ENCODE measurements at places on chromosomes 7 and 10. TPM values are rescaled to one million over a fixed set of nuclear protein-coding genes. Genes with fewer than 3 reads are reported as not detected.

Gene MYL10
- total RNA-seq = not detected

Gene PNLIPRP3
- not detected for total RNA-seq

Gene DGKB
- total RNA-seq = not detected

Gene GPR26
- total RNA-seq = not detected

Gene POLR2J2
- total RNA-seq = 4.8 TPM

Gene RBM28
- 7.3 TPM for total RNA-seq

Gene MPP7
- total RNA-seq = 0.43 TPM

Gene SRRM3
- 0.64 TPM for total RNA-seq

Gene BMPER
- 5.8 TPM for total RNA-seq

Gene PON1
- not detected for total RNA-seq

Gene PAX2
- total RNA-seq = not detected

Gene H2BK1
- total RNA-seq = not detected

Gene NOD1
- total RNA-seq = 3.9 TPM

Gene PRTFDC1
- total RNA-seq = 14.8 TPM

Gene CPEB3
- total RNA-seq = 0.43 TPM

Gene WDFY4
- total RNA-seq = not detected

Gene SRGN
- total RNA-seq = 112 TPM

Gene SLC35B4
- 17.7 TPM for total RNA-seq

DNA sequence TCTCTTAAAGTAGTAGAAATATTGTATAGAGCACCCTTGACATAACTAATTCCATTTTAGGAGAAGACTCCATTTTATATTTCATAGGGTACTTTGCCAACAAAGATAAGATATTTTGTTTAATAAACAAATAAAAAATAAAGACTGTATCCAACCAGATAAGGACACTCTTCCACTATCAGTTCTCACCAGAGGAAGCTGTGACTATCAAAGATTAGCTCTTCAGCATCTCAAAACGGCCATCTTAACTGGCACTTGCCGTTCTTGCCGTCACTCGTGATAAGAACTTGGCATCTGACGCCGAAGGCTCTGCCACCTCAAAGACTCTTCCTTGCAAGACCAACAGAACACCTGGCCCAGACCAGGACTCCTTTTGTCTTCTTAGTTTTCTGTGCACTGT is 26.3 kb upstream of the AKR1B1 start:
- no peak for DNase-seq

DNA sequence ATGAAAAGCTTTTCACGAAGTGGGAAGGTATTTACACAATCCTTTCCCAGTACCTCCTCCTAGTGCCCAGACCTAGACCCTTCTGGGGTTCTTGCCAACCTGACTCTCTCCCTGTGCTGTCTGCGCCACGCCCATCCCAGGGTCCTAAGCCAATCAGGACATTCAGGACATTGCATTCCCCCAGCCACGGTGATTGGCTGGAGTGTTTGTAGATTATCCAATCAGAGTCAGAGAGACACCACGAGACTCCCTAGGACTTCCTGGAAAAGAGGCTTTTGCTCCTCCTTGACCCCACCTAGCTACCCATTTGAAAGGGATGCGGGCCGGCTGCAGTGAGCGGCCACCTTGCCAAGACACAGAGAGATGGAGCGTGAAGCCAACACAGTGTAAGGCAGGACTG is 3.5 kb upstream of the GDF2 start:
- no peak for DNase-seq

DNA sequence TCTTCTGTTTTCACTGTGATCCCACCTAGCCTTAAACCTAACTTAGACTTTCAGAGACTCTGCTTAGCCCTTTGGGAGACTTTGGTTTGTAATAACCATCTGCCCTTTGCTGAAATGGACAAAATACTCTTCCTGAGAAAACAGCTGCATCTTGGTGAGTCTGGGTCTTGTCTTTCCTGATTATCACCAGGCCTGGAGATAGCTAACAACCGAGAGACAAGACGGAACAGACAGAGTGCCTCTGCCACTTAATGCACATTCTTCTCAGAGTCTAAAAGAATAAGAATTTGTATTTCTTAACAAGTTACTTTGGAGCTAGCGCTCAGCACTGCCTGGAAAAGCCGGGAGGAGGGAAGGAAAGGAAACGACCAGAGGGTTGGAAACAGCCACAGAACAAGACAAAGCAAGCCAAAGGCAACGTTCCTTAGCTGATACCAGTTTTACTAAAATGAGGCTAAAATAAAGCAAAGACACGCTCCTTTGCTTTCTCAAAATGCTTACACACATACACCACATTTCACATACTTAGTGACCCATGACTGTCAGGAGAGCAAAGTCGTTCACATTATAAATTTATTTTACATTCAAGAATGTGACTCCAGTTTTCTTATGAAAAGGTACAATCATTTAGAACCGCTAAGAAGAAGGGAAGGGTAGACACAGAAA is 70.3 kb upstream of the DGKI start:
- peak; percentile 74 for DNase-seq

DNA sequence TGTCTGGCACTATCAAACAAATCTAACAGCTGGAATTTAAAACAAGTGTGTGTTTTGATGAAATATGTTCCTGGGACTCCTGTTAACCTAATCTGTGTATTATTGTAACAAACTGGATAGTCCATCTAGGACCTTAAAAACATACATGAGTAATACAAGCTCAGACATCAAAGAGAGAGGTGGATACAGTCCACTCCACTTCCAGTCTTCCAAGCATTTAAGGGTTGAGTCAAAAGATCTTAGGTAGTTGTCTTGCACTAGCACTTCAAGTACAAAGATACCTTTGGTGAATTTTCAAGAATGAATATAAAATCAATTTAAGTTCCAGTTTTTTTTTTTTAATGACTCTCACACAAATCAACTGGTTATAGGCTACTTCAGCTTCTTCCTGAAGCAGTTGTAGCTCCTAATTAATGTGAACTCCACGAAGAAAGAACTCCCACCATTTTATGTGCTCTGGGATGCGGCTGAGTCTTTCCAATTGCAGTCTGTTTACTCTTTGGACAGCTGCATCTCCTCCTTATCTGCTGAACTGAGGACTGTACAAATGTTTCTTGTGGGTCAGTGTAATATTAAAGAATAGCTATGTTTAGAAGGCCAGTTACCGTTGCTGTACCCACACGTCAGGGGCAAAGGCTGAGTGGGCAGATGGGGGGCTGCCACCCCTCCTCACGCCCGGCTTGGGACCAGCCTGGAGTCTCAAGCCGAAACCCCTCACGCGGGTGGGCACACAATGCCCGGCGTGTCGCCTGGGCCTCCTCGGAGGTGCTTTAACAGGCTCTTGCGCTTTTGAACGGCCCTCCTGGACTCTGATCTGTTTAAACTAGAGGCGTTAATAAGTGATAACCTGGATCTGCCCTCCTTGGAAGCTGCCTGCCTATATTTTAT is 2.9 kb upstream of the IGF2BP3 start:
- DNase-seq = peak; percentile 61

DNA sequence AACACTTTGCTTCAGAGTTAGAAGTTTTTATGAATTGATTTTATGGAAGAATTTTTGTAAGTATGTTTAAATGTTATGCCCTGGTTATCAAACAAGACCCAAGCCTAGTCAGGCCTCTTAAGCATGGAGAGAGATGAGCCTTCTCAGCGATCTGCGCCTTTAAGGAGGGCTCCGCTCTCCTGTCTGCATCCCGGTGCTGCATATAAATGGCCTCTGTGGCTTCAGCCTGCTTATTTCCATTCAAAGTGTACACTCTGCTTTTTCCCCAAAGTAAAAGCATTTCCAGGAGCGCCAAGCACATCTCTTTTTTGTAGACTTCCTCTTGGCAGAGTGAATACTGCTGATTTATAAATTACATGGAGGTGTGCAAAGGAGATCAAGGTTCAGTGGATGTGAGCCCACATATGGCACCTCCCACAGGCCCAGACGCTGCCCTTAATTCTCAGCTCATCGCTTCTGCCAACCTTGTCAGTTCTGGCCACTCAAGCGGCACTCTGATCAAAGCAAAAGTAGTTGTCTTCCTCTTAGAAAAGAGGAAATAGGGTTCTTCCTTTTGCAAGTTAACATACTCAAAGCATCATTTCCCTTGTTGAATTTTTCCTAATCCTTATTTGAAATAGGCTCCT is 70.0 kb upstream of the SFMBT2 start:
- DNase-seq = no peak

DNA sequence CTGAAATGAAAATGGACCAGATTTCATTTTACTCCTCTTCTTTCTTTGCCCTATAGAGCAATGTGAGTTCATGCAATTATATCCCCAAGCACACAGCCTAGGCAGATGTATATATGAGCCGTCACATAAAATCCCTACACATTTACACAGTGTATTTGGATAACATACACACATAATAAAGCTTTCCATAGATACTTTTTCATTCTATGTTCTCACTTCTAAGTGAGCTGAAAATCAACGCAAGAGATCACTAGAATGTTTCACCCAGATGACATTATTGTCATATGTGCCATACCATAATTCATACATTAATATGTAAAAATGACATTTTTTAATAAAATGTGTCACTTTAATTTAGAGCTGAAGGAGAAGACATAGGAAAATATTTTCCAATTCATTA is 129.4 kb downstream of the INHBA start:
- DNase-seq = no peak

DNA sequence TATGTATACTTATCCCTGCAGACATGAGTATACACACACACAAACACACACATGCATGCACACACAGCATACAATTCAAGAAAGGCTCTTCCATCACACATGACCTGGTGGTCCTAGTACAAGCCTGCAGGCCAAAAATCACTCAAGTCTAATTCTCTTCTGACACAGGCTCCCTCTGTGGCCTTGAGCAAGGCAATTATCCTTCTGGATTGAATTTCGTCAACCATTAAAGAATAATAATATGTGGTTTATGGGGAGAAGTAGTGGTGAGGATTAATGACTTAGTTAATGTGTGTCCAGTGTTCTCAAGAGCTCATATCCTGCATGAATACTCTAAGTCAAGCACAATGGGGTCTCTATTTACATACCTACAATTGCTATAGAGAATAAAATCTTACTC is 161.8 kb upstream of the KIAA1217 start:
- DNase-seq = no peak

- DNase-seq = no peak
Measured at GRCh38 chr10:89567576-89568245, 32.3 kb upstream of the SLC16A12 start.

GRCh38 chr7:7122033-7122478 is 60.3 kb upstream of the C1GALT1 start:
- no peak for DNase-seq

- DNase-seq = no peak
Measured at GRCh38 chr7:82345886-82346285, 97.7 kb downstream of the CACNA2D1 start.

- DNase-seq = no peak
Measured at GRCh38 chr7:82241356-82241755, 202.2 kb downstream of the CACNA2D1 start.

GRCh38 chr10:65950075-65950474 is 975.8 kb upstream of the LRRTM3 start:
- peak; percentile 3 for DNase-seq

- peak; percentile 99 for DNase-seq
Measured at GRCh38 chr7:99562832-99563231, 4.4 kb downstream of the ZNF655 start.

GRCh38 chr7:2504128-2504888 is 15.3 kb upstream of the LFNG start:
- no peak for DNase-seq

- no peak for DNase-seq
Measured at GRCh38 chr10:43648095-43648397, 635 bp downstream of the ZNF32 start.

DNA sequence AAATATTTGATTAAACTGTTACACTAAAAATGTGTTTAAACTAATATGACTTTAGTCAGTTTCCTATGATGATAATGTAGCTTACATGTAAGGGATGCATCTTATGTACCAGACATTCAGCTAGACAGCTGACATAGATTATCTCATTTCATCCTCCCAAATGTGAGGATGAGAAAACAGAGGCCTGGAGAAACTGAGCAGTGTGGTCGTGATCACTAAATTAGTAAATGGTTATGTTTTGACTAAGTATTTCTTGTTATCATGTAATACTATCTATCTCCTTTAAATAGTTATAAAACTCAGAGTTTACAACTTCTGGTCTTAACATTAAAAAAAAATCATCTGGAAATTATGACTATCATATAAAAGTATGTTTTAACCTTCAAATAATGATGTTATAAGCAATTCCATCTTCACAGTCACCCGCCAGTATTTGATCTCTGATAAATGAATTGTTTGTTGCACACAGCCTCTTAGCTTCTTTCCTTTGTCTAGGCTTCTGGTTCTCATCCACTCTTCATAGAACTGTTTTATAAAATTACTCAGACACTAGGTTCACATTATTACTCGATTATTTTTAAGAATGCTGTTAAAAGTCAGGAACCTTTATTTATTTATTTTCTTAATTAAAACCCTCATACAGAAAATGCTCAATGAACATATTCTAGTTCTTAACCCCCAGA is 33.6 kb upstream of the HDAC9 start:
- no peak for DNase-seq

GRCh38 chr10:93992400-93993030 is 1.2 kb upstream of the PLCE1 start:
- DNase-seq = no peak

Data from fibroblast of villous mesenchyme (primary cell).